Coronary artery (tissue), 2 donors: ENCODE measurements at places on chromosomes 7 and 10.

GRCh38 chr10:125738206-125738605 is 18.7 kb downstream of the EDRF1 start:
- DNase-seq: no peak

DNA sequence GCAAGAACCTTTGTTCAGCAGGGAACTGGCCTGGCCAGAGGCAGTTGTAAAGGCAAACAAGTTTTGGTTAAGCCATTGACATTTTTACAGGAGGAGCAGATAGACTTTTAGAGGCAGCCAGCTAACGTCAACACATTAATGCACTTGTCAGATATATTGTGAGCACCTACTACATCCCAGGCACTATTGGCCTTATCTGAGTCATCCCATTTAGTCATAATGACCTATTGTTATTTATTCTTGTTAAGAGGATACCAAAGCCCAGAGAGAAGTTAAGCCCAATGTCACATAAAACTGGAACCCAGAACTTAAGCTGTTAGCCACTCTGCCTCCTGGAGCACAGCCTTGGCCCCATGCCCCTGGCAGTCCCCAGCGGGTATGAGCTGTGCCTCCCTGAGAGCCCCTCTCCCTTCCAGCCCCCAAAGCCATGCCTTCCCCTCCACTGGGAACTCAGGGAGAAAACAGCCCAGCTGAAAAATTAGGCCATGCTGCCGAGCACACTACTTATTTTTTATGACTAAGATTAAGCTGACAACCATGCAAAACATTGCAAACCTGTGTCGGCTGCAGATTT is 32.7 kb upstream of the TRIM8 start:
- DNase-seq: no peak

GRCh38 chr7:150947241-150947745 is 30.8 kb downstream of the KCNH2 start:
- DNase-seq: no peak

GRCh38 chr7:39824456-39825200 is 125.4 kb upstream of the CDK13 start:
- no peak for DNase-seq

GRCh38 chr10:43781480-43782361 is 133.0 kb upstream of the ZNF32 start:
- DNase-seq: no peak

GRCh38 chr10:128078136-128078969 is 47.9 kb downstream of the MKI67 start:
- peak; percentile 64 for DNase-seq
